ENCODE measurements at places on chromosomes 16 and 17.

- no peak for DNase-seq
Measured at GRCh38 chr16:79372503-79373184, 227.9 kb downstream of the MAF start.

DNA sequence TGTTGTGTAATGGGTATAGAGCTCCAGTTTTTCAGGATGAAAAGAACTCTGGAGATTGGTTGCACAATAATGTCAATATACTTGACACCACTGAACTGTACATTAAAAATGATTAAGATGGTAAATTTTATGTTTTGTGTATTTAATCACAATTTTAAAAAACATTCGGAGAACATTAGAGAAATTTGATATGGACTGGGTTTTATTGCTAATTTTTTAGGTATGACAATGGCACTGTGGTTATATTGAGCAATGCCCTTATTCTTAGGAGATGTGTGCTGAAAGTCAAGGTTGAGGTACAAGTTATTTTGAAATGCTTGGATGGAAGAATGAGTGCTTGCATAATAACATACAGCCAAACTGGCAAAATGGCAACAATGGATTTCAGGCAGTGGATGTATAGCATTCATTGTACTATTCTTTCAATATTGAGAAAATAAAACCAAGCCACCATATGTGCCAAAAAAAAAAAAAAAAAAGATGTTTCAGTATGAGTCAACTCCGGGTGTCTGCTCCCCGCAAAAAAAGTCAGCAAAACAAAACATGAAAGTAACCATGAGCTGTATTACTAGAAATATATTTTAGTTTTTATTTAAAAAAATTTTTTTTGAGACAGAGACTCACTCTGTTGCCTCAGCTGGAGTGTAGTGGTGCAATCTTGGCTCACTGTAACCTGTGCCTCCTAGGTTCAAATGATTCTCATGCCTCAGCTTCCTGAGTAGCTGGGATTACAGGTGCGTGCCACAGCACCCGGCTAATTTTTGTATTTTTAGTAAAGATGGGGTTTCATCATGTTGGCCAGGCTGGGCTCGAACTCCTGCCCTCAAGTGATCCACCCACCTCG, 19.8 kb downstream of the HOXB1 start:
- peak; percentile 87 for DNase-seq

GRCh38 chr17:4598776-4599504, 14.6 kb downstream of the SMTNL2 start:
- DNase-seq = no peak

DNA sequence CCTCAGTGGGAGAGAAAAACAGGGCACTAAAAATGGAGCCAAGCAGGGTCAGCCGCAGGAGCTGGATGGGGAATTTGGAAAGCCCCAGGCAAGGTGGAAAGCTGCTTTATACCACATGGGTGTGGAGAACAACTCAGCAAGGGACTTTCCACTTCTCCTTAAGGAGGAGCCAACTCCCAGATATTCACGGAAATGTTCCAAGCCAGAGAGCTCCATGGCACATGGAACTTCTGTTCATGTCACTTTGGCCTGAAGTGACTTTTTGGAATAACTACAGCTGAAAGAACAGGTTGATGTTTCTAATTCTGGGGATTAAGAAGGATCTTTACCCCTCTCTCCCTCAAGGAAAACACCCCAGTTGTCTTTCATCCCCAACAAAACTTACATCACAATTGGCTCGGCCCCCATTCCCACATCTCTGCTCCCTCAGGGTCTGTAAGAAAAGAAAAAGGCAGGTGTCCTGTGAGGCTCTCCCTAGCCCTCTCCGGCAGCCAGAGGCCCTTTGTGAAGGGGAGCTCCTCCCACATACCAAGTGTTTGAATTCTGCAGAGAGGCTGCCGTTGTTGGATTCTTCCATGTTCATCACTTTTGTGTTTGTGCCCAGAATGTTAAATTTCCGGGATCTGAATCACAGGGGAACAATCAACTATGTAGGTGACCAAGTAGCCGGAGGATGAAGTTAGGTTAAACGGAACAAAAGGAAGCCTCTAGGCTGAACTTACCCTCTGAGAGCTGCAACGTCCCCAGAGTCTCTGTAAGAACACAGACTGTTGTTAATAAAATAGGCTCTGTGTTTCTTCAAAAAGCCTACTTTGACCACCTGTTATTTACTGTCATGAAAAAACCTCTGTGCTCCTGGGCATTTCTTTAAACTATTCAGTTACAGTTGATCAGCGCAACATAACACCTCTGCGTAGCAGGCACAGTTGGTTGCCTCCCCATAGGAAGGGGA, 41.0 kb downstream of the STAT5A start:
- no peak for DNase-seq

DNA sequence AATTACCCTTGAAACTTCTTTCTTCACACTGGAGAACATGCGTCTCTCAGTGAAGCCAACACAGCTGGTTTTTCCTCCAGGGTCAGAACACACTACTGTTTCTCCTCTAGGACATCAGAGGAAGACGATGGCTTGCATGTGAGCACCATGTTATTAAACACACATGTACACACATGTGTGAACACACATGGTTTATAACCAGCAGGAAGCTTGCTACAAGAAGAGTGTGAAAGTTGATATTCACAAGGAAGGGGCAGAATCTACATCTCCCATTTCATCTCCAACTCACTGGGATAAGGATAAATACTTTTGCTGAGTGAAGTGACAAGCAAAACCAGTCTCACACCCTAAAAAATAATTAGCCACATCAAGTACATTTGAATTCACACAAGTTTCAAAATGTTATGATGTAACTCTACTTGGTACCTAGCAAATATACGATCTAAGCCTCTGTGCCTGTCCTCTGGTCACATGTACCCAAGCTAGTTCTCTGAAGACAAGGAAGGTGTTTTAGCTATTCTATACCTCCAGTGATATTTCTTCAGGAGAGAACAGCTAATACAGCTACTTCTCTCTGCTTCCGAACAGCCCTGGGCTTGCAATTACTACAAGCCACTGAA, 127.7 kb downstream of the PARN start:
- no peak for DNase-seq

- no peak for DNase-seq
Measured at GRCh38 chr17:79969906-79970305, 65.8 kb downstream of the TBC1D16 start.

DNA sequence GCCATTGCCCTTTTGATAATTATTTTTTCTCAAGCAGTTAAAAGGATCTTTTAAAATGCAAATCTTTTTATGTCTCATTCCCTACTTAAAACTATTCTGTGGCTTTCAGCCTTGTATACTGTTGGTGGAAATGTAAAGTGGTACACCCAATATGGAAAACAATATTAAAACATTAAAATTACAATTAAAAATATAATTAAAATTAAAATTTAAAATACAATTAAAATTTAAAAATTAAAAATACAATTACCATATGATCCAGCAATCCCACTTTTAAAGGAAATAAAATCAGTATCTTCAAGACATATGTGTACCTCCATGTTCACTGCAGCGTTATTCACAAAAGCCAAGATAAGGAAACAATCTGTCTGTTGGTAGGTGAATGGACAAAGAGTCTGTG, 340.8 kb upstream of the TOM1L1 start:
- DNase-seq = no peak

DNA sequence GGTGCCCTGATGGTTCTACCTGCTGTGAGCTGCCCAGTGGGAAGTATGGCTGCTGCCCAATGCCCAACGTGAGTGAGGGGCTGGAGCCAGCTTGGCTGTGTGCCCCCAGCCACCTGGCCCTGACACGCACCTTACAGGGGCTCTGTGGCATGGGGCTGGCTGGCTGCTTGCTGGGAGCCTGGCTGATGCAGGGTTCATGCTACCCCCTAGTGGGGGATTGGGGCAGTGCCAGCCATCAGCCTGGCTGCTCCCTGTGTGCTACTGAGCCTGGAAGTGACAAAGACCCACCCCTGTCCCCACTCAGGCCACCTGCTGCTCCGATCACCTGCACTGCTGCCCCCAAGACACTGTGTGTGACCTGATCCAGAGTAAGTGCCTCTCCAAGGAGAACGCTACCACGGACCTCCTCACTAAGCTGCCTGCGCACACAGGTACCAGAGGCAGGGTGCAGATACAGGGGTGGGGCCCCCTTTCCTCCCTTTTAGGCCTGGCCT, 5.7 kb downstream of the GRN start:
- DNase-seq = peak; percentile 92

DNA sequence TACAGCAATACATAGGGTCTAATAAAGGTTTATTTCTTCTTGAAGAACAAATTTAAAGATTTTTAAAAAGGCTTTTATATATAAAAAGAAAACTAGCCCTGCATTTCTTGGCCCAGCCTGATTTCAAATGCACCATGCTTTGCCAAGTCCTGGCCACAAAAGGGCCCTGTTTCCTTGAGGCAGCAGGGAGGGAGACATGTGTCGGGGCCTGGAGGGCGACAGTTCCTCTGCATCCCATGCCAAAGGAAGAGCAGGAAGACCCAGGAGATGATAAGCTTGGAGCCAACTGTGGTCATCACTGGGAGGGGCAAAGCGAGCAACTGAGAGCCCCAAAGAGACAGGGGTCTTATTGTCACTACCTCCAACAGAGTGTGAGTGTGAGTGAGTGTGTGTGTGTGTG, 571.5 kb upstream of the PSMD7 start:
- no peak for DNase-seq

- DNase-seq = no peak
Measured at GRCh38 chr17:9350080-9350479, 225.5 kb downstream of the STX8 start.

DNA sequence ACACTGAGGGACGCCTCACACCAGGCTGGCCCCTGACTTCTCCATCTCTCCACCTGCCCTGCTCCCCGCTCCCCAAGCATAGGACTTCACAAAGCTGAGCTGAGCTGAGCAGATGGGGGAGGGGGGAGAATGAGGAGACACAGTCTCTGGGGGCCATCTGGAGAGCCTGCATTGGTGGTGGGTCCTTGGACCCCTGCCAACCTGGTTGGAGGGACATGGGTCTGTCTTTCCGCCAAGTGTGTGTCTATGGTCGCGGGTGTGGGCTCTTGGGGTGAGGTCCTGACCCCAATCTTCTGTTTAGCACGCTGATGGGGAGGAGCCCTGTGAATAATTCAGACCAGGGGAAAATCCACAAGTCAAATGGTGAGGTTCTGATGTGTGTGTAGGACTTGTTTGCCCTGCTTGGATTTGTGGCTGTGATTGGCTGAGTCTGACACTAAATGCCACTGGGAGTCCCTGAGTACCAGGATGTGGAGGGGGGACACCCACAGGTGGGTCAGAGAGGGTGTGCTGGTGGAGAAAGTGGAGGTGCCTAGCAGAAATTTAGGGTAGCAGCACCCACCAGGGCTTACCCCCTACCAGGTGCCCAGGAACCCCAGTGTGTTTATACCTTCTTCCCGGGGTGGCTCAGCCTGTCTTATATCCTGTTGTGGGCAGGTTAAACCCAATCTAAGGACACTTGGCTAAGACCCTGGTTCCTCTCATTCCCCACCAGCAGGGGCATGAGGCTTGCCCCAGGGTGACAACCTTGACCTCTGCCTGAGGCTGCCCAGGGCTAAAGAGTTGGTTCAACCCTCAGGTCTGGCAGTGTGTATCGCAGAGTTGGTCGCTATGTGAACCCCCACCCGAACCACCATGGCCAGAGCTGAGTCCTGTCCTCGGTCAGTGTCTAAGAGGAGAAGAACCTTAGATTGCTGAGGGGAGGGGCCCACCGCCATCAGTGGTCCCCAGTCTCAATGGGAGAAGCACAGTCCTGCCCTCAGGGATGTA, 2.1 kb downstream of the FMNL1 start:
- peak; percentile 84 for DNase-seq

DNA sequence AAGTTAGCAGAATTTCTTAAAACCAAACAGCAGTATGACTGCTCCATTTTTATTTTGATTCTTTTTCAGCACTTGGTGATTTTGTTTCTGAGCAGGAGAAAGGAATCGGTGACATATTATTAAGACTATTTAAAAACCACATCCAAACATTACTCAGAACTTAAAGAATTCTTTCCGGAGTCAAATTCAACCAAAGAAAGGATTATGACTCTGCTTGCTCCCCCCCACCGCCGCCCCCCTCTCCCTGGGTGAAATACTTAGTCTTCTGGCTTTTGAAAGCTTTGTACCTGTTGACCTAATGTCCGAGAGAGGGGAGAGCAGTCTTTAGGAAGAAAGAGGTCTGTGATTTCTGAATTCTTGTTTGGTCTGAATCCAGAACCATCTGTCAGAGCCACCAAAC, 17.9 kb upstream of the COL1A1 start:
- DNase-seq = no peak

Measured in activated CD4-positive, alpha-beta T cell treated with anti-CD3 and anti-CD28 coated beads, Interleukin-2, amount 10 ng/mL, durations not matched to agents 24 days and 14 days (primary cell).